ENCODE measurements at places on chromosomes 1 and 21.

DNA sequence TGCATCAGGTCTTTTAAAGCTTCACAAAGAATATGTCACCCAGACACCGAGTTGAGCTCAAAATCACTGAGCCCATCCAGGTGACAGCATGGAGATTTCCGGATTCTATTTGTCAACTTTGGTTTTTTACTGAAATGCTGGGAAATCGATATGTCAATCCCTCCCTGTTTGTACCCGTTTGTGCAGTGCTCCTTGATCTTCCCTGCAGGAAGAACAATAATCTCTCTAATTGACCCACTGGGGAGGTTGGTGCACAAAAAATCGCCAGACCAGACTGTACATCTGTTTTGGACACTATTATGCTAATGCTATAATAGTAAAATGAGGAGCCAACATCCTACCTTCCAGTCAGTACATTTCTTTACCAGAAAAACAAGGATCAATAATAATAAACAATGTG, 1.8 kb downstream of the BARHL2 start:
- DNase-seq, result no peak

DNA sequence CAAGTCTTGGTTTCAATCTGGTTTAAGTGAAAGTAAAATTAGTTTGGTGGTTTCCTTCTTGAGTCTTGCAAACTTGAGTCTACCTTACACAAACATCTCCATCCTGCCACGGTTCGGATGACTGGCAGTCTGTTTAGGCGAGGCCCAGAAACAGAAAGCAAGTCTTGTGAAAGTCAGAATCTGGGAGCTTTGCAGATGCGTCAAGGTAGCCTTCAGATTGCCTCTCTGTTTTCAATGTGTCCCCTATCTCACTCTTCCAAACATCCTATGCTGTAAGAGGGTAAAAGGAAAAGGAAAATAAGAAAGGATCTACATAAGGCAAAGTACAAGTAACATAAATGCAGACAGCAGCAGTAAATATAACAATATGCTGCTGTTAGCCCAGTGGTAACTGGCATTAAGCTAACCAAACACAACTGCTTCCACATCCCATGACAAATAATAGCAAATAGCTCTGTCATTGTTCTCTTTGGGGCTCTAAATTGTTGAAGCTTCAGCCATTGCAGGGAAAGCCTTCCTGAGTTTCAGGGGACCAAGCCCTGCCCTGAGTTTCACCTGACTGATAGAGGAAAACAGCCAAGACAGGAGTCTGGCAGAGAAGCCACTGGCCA, 26.2 kb upstream of the C1orf105 start:
- DNase-seq, result no peak

DNA sequence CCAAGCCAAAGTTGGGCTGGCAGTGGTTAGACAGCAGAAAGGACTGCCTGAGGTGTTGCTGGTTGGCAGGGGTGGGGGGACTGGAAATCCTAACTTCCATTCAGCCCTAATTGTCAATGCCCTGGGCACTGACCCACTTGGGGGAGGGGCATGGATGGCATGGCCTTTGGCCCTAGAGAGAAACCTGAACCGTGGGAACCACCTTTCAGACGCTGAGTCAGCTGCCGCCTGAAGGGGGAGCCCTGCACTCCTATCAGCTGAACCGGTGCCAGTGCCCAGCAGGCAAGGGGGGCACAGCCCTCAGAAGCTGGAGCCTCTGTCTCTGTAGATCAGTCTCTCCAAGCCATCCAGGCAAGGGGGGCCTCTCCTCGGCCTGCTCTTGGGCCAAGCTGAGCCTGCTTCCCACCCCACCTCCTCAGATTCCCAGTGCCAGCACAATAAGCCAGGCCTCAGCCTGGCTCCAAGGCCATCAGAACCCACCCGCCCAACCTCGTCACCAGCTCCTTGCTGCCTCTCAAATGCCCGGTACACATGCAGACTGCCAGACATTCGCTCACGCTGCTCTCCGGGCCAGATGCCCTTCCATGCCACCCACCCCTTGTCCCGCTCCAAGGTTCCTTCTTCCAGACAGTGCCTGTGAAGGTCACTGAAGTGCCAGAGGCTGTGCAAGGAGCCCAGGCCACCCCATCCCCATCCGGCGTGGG, 11.6 kb downstream of the TINAGL1 start:
- no peak for DNase-seq

DNA sequence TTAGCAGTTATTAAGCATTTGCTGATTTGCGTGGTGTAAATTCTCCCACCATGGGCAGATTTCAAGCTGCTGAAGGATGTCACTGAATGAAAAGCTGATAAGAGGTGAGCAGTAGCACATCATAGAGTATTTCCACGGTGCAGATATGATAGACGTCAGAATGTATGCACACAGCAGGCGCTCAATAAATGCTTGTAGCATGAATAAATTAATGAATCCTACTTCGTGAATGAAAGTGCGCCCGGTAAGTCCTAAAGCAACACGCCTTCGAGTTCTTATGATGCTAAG, 510 bp upstream of the UBIAD1 start:
- DNase-seq, result no peak

GRCh38 chr1:244010191-244010590, 40.9 kb upstream of the ZBTB18 start:
- no peak for DNase-seq
